BJ (cell line): ENCODE measurements at places on chromosomes 11 and 22. TPM values are rescaled to one million over a fixed set of nuclear protein-coding genes. Genes with fewer than 3 reads are reported as not detected.

GRCh38 chr11:124760205-124760652 is 1.9 kb downstream of the ESAM start:
- no peak for DNase-seq

GRCh38 chr11:96180341-96180740 is 162.7 kb downstream of the MAML2 start:
- no peak for DNase-seq

Gene EHD1
- polyA plus RNA-seq = 95.3 and 191 TPM in 2 replicates

DNA sequence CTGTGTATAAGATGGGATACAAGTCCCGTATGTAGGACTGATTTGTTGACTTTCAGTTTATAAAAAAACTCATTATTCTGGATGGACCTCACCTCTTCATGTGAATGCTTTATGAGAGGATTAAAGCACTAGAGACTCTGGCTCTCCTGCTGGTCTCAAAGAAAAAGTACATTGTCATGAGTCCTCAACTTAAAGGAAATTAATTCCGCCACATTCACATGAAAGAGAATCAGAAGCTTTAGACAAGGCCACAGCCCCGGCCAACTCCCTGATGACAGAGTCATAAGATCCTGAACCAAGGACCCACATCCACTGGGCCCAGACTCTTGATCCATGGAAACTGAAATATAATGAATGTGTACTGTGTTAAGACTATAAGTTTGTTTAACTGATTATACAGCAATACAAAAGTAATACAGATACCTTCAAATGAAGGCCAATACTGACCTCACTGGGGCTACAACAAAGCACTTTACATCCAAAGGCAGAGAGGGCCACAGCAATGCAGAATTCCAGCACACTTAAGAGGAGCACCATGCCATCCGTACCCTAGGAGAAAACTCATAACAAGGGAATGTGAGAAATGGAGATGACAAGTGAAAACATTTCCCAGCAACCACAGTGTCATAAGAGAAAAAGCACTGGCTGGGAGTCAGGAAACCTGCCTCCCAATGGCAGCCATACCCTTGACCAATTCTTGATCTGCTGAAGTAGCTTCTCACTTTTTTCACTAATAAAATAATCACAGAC is 25.4 kb upstream of the MS4A6A start:
- DNase-seq = no peak

- DNase-seq = no peak
Observed at GRCh38 chr22:20436307-20436767, 1.3 kb downstream of the SCARF2 start.
